ENCODE measurements at places on chromosomes 7 and 10.

GRCh38 chr10:100510533-100511308, 8.9 kb downstream of the SEC31B start:
- DNase-seq, result no peak

GRCh38 chr7:46603780-46604179, 682.7 kb upstream of the IGFBP3 start:
- no peak for DNase-seq

DNA sequence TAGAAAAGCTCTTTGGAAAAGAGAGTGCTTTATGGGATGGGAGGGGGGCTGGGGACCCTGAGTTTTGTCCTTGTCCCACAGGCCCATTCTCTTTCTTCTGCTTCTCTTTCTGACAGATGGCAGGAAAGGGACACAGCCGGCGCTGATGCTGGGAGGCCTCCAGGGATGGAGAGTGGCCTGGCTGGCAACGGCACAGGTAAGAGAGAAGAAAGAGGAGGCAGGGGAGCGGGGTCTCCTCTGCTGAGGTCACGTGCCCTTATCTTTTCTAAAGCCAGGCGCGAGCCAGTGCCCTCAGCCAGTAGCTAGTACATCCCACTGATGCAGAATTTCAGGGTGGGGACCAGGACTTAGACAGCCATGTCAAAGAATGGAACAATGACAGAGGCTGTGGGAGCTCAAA, 9.2 kb downstream of the ZNF775 start:
- no peak for DNase-seq

- DNase-seq, result no peak
Measured at GRCh38 chr7:151716323-151716722, 160.6 kb downstream of the PRKAG2 start.

DNA sequence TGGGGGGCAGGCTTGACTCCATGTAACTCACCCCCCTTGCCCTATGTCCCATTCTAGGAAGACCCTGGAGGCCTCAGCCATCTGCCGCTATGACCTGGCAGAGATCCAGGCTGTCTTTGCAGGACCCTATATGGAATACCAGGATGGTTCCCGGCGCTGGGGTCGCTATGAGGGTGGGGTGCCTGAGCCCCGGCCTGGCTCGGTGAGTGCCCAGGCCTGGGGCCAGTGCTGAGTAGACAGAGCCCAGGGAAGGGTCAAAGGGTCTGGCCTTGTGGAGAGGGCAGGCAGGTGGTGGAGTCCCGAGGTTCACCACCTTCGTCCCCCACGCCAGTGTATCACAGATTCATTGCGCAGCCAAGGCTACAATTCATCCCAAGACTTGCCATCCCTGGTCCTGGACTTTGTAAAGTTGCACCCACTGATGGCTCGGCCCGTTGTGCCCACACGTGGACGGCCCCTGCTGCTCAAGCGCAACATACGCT, 7.5 kb downstream of the MRPL43 start:
- no peak for DNase-seq
